ENCODE measurements at places on chromosomes 1 and 21.

- no peak for DNase-seq
These were observed 22.7 kb upstream of the SHE start for GRCh38 chr1:154524881-154525280.

GRCh38 chr1:117590273-117590925, 15.4 kb upstream of the TENT5C start:
- no peak for DNase-seq

- DNase-seq: no peak
These were observed 188.6 kb downstream of the ZP4 start for GRCh38 chr1:237702161-237702560.

- peak; percentile 68 for DNase-seq
These were observed at the start of gene TSTD1 for GRCh38 chr1:161038523-161039153. TSTD1 (minus strand) TSS chr1:161038964; CDS start chr1:161038889, 75 bp downstream.

DNA sequence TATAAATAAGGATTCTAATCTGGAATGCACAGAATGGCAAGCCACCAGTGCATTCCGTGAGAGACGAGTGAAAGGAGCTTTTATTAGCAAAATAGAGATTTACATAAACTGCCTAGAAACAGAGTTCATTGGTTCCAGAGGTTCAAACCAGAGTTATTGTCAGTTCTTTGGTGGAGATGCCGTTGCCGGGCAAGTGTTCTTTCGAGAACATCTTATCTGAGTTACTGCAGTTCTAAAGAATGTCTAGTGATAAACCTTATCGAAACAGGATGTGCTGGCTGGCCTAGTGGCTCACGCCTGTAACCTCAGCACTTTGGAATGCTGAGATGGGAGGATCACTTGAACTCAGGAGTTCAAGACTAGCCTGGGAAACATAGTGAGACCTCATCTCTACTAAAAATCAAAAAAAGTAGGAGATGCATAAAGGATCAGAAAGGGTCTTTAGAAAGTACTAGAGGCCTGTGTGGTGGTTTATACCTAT, 19.9 kb upstream of the EVI5 start:
- DNase-seq: no peak

DNA sequence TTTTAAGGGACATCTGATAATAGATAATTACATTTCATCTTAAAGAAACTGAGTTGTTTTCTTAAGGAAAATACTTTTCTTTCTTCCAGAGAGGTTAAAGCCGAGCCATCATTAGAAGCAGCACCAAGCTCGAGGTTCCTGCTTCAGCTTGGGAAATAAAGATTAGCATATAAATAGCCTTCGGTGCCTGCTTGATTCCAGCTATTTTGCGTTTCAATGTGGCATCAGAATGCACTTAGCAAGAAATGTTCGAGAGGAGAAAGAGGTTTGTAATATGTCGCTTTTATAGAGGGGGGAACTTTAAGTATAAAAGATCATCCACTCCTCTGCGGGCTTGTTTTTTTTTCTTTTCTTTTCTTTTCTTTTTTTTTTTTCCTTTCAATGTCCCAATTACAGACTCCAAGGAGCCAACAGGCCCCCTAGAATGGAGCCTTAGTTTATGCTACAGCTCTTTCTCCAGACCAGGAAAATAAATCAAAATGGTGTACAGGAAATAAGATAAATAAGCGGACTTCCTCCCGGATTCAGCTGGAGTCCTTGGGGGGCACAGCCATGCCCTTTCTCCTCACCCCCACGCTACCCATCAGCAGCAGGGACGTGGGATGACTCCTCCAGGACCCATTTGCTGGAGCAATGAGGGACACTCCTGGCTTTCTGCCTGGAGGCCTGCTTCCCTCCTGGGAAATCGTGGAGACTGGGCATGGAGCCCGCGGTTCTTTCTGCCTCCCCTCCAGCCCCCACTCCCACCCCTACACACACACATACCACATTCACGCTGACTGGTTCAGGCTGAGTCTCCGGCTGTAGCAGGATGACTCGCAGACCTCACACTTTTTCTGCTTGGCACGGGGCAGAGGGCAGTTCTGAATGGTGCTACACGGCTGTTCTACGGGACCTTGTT, 131.6 kb downstream of the RRAGC start:
- DNase-seq: no peak

GRCh38 chr21:39363607-39364555, 15.0 kb upstream of the HMGN1 start:
- no peak for DNase-seq

DNA sequence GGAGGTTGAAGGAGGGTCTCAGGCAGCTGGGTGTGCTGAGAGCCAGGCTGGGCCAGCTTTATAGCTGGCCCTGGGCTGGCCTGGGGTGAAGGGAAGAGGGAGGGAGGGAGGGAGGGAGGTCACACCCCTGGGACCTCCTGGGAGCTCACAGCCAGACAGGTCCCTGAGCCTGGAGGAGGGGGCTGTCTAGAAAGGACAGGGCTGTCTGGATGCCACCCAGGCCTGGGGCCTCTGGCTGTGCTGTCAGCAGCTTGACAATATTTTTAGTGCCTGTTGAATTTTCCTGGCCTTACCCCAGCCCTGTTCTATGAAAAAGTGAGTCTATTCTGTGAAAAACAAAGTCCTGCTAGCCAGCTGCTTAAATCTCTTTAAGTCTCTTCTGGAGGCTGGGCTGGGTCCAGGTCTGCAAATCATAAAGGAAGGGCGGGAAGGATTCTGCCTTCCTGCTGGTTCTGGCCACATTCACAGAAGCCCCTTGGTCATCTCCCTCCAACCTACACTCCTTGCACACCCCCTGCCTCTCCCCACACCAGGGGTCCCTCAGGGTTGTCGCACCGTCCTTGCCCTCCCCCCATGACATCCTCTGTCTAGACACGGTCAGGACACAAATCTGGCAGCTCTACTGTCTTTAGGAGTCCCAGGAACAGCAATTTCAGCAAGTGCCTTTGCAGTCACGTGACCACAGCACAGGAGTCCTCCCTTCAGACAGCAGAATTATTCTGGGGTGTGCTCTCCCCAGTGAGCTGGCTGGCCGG, at the start of gene LEFTY2:
TSS of gene LEFTY2 (minus strand) at position 34 of the 755 bp plus-strand sequence. CDS start 80 bp downstream, outside the sequence.
- DNase-seq: no peak

DNA sequence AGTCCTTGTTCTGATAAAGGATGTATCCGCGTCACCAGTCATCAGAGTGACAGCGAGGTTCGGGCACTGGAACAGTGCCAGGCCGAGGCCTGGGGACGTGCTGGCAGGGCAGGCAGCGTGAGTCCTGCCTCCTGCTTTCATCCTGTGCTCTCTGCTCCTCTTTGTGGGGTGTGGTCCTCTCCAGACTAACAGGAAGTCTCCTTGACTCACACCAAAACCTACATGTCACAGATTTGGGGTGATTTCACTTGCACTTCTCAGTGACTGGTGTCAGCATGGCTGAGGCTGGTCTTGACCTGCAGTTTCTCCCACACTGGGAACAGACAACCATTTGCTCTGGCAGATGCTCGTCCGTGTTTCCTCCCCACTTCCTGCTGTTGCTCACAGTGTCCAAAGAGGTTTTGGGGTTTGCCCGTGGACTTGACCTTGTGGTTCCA, 8.8 kb upstream of the NLRP3 start:
- DNase-seq: no peak

- no peak for DNase-seq
These were observed 134.7 kb downstream of the KAZN start for GRCh38 chr1:14733048-14733778.

- DNase-seq: no peak
These were observed 25.1 kb upstream of the B3GALT2 start for GRCh38 chr1:193211539-193211938.

DNA sequence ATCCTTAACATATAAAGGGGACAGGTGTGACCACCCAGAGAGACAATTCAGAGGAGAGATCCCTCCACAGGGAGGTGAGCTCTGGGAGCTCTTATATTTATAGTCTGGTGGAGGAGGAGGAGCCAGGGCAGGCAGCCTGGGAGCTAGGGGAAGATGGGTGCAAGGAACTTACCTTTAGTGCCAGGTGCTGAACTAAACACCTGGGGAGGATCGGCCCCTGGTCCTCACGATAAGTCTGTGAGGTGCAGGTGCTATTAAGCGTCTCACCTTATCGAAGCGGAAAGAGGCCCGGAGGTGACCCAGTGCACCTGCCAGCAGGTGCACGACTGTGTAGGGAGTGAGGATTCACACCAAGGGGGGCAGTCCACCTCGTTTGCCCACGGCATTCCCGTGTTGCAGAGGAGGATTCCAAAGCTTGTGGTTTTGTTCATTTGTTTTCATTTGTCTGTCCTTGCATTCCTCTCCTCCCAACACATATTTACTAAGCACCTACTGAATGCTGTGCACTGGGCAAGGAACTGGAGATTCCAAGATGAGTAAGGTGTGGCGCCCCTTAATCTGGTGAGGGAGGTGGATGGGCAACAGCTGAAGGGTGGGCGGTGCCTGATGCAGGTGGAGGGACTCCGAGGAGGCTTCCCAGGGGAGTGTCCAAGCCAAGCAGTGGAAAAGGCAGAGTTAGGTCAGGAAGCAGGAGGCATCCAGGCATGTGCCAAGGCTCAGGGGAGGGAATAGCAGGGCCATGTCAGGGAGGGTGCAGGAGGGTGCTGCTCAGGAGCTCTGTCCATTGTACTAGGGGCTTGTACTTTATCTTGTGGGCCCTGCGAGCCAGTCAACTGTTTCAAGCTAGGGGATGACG, 11.5 kb downstream of the ARHGEF10L start:
- no peak for DNase-seq

GRCh38 chr1:206461602-206462455, 8.4 kb upstream of the IKBKE start:
- DNase-seq: peak; percentile 75

DNA sequence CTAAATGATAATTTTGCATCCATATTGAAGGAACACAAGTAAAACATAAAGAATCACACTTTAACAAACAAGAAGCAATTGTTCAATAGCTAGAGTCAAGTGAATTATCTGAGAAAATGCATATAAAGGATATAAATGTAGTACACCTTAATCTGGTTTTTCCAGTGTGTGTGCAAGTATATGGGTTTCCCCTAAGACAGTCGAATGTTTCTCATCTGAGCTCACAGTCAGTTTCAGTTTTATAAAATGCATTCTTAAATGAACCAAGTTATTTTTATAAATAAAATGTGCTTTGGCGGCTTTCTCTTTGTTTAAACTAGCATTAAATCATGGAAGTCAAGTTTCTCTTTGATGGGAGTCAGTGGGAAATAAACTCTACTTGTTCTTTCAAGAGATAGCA, 125.9 kb downstream of the PTPRC start:
- DNase-seq: no peak

GRCh38 chr1:222777977-222778376, 36.9 kb upstream of the DISP1 start:
- no peak for DNase-seq

DNA sequence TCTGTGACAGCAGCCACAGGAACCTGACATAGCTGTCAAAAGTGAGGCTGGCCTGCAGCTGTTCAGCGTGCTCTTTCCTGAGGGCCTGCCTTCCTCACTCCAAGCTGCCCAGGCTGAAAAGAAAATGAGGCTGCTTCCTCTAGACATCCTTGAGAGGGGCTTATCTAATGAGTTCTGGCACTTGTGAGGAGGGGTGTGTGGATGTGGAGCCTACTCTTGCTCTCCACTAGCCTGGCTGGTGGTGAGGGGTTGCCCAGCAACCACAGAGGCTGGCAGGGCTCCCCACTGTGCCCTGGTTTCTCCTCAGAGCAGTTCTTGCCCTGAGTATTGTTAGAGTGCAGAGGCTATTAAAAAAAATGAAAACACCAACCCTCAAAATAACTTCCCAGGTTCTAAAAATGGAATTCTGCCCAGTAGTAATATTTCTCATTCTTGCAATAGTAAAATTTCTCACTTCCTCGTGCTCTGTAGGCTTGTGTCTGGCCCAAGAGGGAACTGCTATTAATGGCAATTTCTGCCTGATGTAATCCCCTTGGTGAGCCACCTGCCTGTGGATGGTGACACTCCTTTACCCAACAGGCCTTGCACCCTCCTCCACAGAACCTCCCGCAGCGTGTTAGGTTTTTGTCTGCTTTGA, 52.6 kb upstream of the EPS8L3 start:
- no peak for DNase-seq

GRCh38 chr1:53458634-53459033, 565 bp upstream of the DMRTB1 start:
- no peak for DNase-seq

DNA sequence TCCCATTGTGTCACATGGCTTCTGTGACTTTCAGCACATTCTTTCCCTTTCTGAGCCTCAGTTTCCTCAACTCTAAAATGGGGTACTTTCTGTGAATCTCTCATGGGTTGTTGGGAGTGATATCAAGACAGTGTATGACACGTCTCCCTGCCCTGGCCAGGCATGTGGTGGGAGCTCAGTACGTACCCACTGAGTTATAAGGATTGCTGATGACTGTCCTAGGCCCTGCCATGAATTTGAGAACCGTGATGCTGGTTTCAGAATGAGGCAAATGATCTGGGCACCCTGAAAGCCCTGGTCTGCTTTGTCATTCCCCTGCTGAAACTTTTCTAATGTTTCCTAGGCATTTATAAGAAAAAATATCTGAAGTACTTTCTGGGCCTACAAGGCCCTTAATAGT, 3.6 kb downstream of the ZNF362 start:
- DNase-seq: no peak

GRCh38 chr1:14339288-14339687, 259.2 kb upstream of the KAZN start:
- DNase-seq: no peak

DNA sequence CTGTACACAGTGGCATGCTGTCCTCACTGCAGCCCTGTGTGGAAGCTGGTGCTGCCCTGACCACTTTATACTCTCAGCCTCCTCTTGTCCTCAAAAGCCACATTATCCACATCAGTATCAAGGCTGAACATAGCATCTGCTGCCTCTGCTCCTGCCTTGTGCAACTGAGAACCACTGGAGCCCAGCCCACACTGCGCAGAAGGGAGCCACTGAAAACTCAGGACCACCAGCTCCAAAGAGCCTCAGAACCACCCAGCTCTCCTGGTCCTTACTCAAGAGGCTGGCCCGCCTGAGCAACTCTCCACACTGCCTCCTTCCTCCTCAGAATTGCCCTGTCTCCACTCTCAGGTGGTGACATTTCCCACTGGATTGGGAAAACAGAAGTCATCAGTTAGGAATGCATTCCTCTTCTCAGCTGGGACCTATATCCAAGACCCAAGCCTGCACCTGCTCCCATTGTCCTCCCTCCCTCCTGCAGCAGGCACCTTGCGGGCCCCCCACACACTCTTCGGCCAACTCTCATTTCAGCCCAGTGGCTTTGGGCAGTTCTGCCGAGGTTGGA, 7.0 kb upstream of the KISS1 start:
- no peak for DNase-seq

DNA sequence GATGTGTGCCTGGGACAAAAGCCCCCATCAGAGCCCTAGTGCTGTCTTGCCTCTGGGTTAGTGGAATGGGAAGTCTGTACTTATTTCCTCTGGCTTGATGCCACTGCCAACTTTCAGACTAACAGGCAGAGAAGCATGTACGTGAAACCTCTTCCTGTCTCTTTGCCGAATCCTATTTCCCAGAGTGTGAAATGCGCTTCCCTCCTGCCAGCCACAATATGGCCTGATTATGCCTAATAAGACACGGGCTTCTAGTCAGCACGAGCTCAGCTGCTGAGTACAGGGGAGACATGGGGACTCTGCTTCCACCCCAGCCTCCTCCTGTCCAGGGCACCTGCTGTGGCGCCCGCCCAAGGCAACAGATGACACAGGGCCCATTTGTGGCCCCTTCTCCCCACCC, 111.4 kb downstream of the KCND3 start:
- no peak for DNase-seq

- DNase-seq: no peak
These were observed 137.5 kb upstream of the JUN start for GRCh38 chr1:58921342-58921741.

- DNase-seq: no peak
These were observed 12.4 kb downstream of the HOOK1 start for GRCh38 chr1:59827055-59827643.

All from hematopoietic multipotent progenitor cell treated with erythropoietin and hydrocortisone succinate and interleukin-3 and kit ligand, for 15 days (in vitro differentiated cells).